ENCODE measurements at places on chromosomes 2 and 18. TPM values are rescaled to one million over a fixed set of nuclear protein-coding genes. Genes with fewer than 3 reads are reported as not detected.

DNA sequence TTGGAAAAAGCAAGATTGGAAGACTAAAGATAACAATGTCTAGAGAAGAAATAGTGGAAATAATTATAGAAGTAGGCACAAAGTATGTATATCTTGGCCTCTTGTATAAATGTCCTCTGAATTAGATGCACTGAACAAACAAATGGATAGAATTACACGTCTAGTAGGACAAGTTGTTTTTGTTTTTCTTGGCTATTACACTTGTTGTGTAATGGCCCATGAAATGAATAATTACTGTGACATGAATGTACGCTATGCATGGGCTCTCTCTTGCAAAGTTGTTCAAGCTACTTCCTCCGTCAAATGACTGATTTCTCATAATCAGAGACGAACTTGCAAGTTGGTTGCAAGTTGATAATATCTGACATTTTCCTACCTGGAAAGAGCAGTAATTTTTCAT is 126.2 kb downstream of the PDE1A start:
- no peak for DNase-seq

The GAREM2 gene
- total RNA-seq: 5.5 TPM

The CHN1 gene
- 2.2 TPM for total RNA-seq

The LRP1B gene
- 0.95 TPM for total RNA-seq

The SLC5A7 gene
- not detected for total RNA-seq

GRCh38 chr2:8303322-8303832 is 378.5 kb upstream of the ID2 start:
- peak; percentile 64 for DNase-seq

DNA sequence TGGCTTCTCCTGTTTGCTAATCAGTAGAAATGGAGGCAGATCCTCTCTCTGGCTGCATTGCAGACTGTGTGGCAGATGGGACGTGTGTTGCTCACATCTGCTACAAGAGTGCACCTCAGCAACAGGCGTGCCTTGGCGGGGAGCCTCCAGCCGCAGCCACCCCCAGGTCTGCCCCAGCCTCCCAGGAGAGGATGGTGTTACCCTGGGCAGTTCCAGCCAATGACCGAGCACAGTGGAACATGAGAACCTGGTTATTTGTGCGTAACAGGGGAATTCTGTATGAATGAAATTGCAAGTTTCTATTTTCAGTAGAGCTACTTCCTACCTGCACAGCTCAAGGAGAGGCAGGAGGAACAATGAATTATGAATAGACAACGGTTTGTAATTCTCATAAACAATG is 130.6 kb upstream of the CBLN2 start:
- DNase-seq: no peak

DNA sequence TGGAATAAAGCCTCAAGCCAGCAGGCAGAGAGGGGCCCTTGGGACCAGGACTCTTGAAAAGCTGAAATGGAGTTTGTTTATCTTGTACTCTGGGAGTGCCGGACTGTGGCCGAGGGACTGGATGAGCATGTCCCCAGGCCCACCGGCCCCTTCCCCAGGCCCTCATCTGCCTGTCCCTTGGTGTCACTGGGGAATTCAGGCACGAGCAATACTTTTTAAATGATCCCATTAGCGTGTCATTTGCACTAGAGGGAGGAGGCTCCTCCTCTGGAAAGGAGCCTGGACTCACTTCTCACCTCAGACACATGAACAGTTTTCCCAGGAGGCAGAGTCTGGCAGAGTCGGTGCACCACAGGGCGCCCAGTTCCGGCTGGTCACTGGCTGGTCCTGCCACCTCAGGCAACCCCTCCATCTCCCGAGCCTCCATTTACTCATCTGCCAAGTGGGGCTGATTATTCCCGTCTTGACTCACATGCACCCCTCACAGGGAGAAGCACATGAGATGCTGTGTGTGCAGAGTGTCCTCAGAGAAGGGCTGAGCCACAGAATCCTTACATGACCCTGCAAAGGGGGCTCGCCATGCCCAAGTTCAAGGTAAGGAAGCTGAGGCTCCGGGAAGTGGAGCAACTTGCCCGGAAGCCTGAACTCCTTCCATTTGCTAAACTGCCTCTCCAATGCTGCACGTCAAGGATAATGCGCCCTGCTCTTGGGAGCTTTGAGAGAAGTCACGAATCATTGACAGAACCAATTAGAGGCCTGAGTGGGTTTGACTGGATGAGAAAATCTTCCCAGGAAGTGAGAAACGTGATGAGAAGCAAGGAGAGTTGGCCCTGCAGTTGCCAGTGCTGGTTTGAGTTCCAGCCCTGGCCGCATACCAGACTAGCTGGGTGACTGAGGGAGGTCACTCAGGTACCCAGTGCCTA is 26.7 kb downstream of the CIB4 start:
- no peak for DNase-seq

DNA sequence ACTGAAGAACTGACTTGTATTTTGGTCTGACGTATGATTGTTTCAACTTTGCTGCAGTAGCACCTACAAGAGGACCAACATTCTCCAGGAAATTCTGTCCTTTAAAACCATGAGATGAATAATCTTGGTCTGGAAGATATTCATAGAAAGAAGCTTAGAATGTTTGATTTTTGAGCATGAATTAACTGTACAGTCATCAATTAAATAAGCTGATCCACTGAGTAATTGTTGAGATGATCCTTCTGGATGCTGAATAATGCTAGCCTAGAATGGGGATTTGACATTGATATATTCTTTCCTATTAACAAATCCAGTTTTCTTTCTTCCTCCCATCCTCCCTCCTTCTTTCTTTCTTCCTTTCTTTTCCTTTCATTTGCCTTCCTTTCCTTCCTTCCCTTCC is 39.0 kb upstream of the CDK5R2 start:
- DNase-seq: no peak

DNA sequence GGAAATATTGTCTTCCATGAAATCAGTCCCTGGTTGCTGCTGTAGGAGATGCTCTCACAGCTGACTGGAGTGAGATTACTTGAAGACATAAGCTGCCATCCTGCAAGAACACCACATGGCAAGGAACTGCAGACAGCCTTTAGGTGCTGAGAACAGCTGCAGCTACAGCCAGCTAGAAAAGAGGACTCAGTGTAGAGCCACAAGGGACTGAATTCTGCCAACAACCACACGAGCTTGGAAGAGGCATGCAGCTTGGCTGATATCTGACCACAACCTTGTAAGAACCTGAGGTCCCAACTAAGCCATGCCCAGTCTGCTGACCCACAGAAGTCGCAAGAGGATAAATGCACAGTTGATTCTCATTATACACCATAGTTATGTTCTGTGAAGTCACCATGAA is 181.8 kb upstream of the ARL4C start:
- DNase-seq: no peak

- no peak for DNase-seq
These were observed 515.2 kb downstream of the RNF144A start for GRCh38 chr2:7432436-7432835.

DNA sequence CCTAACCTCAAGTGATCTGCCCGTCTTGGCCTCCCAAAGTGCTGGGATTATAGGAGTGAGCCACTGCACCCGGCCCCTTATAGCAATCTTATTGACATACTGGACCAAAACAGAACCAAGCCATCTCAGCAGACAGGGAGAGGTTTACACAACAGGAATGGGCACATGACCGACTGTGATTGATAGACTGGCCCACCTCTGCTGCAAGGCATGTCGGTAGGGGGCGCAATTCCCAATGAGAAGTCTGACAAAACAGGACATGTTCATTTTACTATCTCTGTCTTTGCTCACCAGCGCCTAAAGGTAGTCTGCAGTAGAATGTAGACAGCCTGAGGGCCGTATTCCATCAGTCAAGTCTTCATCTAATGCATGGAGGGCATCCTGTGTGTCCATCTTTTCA is 2.0 kb downstream of the LYPD6B start:
- DNase-seq: no peak

The RBBP8 gene
- total RNA-seq: 4.8 TPM

GRCh38 chr18:6798896-6799295 is 69.4 kb downstream of the ARHGAP28 start:
- no peak for DNase-seq

The IL1RL2 gene
- total RNA-seq: 0.74 TPM

The MC4R gene
- not detected for total RNA-seq

The SERPINB4 gene
- total RNA-seq: not detected

The RAD51AP2 gene
- 0.06 TPM for total RNA-seq

GRCh38 chr2:2744107-2744506 is 413.0 kb upstream of the MYT1L start:
- no peak for DNase-seq

DNA sequence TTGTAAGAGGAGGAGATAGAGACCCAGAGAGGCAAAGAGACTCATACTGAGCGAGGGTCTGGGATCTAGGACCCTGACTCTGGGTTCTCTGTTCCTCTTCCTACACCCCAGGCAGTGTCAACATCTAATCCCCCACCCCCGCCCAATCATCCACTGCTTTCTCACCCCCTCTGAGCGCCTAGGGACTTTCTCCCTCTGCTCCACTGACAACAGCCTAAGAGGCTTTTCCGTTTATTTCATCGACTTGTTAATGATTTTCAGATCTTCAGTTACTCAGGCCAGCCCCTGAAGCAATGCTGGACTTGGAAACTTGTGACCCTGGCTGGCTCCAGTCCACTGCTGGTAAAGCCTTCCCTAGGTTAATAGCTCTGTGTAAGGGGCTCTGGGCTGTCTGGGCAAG is 65.1 kb downstream of the TFCP2L1 start:
- DNase-seq: no peak

DNA sequence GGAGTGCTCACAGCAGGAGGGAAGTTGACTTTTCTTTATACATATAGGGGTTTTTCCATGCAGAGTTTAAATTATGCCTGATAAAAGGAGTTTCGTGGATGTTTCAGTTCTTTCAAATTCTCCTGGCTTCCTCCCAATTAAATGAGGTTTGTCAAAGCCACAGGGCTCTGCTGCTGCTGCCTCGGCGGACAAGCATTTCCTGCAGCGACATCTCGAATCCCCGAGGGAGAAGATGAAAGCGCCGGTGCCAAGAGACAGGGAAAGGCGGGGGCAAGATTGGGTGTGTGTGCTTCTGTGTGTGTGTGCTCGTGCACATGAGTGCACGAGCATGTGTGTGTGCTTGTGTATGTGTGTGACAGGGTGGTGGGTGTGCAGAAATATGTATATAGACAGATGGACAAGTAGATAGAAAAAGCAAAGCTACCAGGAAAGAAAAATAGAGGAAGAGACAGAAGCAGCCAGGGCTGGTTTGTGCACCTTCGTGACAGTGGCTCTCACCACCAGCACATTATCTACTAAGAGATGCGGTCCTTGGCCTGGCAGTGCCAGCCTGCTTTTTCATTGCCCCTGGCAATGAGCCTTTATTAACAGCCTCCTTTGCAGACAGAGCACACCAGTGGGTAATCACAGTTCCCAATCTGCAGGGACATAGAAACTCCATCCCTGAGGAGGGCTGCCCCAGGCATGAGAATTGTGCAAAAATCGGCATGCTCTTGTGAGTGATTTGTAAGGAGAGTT is 76.2 kb downstream of the CDK15 start:
- peak; percentile 19 for DNase-seq

DNA sequence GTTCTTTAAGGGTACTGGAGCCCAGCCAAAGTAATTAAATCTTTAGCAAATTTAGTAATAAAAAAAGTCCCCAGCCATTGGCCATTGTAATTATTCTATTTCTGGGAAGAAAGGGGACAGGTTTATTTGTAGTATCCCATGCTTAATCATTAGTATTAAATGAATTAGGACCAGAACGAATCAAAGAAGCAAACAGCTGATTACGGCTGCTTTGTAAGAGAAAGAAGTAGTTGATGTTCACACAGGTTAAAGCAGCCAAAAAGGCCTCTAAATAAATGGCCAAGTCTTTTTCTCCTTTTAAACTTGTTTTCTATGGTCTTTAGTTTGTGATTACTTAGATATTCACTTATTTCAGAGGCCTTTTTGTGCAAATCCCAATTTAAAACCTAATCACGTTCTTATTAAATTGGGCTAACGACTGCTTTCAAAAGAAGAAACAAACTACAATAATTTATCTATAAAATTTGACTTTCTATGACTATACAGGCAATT is 48.6 kb upstream of the DNAH7 start:
- no peak for DNase-seq

The GYPC gene
- 64.9 TPM for total RNA-seq

DNA sequence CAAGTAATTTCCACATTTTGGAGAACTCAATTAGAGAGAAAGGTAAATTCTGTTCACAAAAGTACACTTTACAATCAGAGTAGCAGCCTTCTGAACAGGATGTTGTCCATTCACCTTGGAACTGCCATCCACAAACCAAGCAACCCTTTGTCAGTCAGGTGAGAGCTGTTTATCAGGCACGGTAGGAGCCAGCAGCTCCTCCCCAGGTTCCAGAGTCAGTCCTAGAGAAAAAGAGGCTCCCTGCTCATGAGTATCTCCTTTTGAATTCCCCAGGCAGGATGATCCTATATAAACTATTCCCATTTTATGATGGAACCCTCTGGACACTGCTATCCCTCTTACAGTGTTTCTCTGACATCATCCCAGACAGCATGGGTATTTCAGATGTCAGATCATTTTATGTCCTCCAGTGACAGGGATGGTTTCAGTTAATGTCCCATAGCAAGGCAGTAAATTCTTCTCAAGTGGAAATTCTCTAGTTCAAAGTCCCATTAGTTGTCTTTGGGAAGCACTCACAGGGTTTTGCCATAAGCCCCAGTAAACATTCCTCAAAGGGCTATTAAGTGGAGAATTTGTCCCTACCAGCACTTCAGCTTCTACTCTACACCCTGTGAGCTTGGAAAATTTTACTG is 34.5 kb upstream of the CSRNP3 start:
- no peak for DNase-seq

DNA sequence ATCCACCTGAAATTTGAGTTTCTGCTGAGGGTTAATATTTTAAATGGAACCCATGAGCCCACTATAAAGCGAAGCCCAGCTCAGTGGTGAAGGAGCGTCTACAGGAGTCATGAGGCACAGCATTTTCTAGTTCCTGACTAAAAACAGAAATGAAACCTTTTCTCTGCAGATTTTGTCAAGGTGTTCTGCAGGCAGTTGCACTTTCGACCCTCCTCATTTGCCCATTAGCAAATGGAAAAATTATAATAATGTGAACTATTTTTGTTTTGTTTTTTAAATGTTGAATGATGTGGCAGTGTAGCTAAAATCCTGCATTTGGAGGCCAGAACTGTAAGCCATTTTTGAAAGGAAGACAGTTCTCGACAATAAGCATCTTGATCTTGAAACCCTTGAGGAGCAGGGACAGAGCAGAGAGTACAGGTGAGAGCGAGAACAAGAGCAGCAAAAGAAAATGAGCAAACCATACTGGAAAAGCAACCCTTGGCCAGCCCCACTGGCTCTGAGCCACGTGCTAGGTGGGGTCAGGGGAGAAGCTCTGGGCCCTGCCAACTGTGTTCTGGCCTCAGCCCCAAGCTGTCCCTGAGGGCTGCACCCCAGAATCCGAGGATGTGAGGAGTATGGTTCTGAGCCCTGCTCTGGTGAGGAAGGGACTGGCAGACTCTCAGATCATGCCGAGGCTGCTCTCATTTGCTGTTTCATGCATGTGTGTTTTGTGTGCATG is 26.4 kb upstream of the COPS8 start:
- DNase-seq: no peak

All from psoas muscle (tissue), 8 donors.